ENCODE measurements at places on chromosomes 11 and 22.

- no peak for DNase-seq
Measured at GRCh38 chr22:40050258-40050657, 55.5 kb downstream of the FAM83F start.

DNA sequence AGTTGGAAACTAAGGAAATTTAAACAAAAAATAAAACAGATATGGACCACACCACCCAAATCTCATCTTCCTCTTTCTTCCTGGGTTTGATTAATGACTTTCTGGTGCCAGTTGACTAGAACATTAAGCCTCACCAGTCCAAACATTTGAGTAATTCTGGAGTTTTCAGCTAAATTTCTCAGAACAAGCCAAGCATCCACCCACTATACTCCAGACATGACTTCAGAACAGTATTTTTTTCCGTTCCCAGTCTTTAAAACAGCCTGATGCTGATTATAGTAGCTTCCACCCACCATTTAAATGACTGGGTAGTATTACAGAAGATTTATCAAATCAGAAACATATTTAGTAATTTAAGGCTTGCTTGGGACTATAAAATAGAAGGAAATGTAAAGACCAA lies 230.9 kb upstream of the UBASH3B start:
- no peak for DNase-seq

GRCh38 chr22:37927637-37927936 lies 21.5 kb downstream of the MICALL1 start:
- no peak for DNase-seq

- no peak for DNase-seq
Measured at GRCh38 chr11:9210224-9210921, 54.8 kb downstream of the DENND5A start.

- no peak for DNase-seq
Measured at GRCh38 chr11:3229673-3230630, 2.3 kb downstream of the MRGPRE start.

GRCh38 chr11:36757075-36757474 lies 159.0 kb upstream of the RAG2 start:
- DNase-seq: no peak

DNA sequence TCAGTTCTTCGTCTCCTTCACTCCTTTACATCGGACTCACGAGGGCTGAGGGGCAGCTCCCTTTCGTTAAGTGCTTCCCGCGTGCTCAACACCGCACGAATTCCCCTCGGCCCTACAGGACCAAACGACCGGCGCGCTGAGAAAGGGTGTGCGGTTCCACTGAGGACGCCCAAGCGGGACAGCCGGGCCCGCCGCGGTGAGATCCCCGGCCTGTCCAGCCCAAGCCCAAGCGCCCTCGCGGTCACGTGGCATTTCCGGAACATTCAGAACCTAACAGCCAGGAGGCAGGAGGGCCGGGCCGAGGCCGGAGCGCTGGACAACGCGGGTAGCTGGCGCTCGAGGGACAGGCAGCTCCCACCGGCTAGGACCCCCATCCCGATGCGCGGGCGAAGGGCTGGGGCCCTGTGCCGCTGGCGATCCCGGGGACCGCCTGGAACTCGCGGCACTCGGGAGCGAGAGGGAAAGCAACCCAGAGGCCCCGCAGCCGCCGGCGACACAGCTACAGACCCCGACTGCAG lies 737 bp upstream of the STIP1 start:
- peak; percentile 26 for DNase-seq

DNA sequence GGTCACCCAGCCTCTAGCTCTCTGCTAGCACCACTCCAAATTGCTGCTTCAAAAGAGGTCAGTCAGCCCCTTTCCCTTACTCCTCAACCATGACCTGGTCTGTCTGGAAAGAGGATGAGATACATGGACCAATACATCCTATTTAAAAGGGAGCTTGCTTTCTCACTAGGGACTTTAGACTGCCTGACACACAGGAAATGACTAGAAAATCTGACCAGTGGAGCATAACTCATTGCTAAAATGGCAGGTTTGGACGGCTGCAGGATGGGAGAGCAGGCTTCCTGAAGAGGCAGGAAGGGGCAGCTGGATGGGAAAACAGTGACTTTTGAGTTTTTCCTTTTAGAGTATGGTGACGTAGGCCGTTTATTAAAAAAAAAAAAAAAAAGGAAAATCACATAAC lies 25.3 kb downstream of the STIM1 start:
- no peak for DNase-seq

DNA sequence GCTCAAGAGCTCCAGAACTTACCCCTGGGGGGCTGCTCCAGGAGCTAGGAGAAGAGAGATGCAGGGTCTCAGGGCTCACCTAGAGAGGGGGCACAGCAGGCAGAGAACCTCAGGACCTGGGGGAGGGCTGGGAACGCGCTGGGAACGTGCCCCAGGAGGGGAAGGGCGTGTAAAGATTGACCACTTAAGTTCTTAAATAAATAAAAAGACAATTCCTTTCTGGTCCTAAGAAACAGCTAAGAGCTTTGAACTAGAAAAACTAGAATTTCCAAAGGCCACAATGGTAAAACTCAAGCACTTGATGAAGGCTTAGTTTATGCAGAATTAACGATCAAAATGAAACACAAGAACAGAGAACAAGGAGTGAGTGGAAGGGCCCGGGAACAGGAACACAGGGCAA lies 89.1 kb downstream of the CELSR1 start:
- no peak for DNase-seq

- DNase-seq: no peak
Measured at GRCh38 chr11:34825670-34826383, 90.4 kb downstream of the APIP start.

- no peak for DNase-seq
Measured at GRCh38 chr22:24494167-24494527, 985 bp upstream of the UPB1 start.

DNA sequence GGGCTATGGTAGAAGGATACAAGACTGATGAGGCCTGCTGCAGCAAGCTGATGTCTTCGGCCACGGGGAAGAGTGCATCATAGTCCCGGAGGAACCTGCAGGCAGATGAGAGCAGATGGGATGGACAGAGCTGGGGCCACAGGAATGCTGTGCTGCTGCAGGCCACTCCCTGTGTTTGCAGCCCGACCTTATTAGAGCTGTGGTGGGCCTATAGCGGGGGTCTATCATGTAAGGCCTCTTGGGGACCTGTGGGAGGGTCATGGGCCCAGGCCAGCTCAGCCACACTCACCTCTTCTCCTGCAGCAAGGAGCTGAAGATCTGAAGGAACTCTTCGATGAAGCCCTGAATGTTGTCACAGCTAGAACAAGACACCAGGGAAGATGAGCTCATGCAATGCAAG lies 31.9 kb downstream of the ASCC2 start:
- DNase-seq: no peak

GRCh38 chr11:31327417-31327816 lies 42.1 kb downstream of the DCDC1 start:
- no peak for DNase-seq

DNA sequence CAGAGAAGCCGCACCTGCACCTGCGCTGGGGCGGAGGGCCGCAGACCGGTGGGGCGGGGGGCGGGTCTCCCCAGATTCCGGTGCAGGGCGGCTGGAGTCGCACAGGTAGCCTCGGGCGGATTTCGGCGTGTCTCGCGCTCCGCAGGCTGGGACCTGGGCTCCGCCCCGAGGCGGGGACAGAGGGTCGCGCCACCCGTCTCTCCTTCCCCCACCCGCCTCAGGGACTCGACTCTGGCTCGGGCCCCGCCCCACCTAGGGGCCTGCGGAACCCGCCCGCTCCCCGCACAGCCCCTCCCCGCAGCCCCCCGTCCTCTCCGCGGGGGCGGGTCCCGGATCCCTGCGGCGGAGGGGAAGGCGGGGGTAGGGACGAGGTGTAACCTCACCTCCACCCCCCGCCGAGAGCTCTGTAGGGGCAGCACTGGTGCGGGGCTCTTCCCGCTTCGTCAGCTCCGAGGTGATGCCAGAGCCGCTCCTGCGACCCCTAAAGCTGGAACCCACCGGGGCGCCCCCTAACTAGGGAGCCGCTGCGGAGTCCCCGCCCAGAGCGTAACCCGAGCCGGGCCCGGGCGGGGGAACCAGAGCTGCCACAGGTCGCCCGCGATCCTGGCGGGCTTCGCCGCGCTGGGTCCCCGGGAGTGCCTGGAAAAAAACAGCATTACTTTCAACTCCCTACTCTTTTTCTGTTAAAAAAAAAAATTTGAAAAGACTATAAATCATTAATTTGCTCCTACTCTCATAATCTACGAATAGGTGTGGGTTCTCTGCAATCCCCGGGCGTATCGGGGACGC lies at the start of gene SLC29A2:
Gene SLC29A2, minus strand, starts transcription at position 134 of the 789 bp plus-strand sequence. CDS start 169 bp downstream, outside the sequence.
- DNase-seq: peak; percentile 63

DNA sequence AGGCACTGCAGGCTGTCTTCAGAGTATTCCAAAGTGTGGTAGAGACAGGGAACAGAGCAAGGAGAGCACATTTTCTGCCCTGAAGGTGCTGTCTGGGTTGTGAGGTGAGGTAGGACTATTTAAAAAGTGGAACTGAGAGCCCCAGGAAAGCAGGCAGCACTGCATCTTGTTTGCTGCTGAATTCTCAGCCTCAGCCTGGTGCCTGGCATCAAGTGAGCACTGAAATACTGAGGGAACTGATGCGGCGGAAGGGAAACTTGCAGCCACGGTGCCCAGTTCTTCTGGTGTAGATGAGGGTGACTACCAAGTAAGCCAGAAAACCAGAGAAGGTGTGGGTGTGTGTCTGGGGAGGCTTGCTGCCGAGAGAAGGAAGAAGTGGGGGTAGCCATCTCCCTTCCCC lies 59.5 kb downstream of the TNRC6B start:
- no peak for DNase-seq
